ENCODE measurements at places on chromosomes 16 and 17.

DNA sequence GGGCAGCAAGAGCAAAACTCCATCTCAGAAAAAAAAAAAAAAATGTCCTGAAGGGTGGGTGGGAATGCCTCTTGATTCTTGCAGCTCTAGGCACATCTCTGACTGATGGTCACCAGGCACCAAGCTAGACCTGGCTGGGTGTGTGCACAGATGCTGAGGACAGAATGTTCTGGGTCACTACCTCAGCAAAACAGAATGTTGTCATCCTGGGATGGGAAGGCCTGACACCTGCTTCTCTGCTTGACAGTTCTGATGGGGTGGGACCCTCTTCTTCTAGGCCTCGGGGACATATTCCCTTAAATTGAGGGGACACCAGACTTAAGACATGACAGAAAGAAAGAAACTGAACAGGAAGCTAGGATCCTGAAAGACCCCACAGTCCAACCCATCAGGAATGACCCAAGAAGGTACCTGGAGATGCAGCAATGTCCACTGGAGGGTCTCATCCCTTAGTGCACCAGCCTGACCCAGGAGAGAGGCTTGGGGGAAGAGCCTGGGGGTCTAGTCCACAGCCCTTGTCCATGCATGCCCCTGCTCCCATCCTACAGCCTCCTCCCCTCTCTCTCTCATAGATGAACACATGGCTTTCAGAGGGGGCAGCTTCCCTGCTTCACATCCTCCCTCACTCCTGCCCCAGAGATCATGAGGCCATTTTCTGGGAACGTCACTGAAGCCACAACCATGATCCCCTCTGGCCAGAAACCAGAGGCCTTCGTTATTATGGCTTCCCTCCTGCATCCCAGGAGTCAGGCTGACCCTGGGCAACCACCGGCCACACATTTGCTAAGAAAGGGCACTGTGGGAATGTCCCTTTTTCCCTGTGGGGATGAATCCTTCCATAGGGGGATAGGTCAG is 3.8 kb upstream of the STAT5B start:
- no peak for DNase-seq

DNA sequence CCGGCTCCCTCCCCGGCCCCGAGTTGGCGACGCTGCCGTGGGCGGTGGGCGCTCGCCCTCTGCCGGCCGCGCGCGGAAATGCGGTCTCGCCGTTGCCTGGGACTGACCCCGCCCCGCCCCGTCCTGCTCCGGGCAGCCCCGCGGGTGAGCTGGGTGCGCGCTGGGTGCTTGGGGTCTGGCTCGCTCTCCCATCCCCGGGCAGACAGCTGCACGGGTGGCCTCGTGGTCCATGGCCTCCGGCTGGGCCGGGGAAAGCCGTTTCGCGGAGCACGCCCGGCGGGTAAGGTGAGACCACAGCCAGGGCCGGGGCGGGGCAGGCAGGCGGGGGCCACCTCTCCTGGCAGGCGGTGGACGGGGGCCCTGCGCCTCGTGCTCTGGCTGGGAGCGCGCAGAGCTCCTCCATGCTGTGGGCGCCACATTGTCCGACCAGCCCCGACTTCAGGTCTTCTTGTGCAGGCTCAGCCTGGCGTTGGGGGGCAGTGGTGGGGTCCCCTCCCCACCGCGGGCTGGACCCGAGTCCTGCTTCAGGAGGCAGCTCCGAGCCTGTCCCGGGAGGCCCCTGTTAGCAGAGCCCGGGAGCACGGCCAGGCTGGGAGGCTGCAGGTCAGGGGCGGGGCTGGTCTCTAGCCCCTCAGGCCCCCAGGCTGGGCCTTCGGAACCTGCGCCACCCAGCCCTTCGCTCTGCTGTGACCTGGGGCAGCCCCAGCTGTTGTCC is 7.0 kb upstream of the C1QTNF8 start:
- peak; percentile 2 for DNase-seq

- no peak for DNase-seq
Measured at GRCh38 chr16:22035153-22035552, 27.2 kb downstream of the MOSMO start.

DNA sequence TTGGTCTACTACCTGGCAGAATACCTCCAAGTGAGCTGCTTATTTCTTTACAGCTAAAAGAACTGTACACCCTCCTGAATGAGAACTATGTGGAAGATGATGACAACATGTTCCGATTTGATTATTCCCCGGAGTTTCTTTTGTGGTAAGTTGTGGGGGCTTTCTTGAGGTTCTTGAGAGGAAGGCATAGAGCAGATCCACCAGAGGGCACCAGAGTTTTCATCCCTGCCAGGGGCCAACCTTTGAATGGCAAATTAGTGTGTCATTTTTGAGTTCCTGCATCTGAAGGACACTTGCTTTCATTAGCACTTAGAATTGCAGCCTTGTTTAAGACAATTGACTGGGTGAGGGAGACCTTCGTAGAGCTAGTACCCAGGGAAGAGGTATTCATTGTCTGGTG is 35.0 kb downstream of the NMT1 start:
- no peak for DNase-seq

DNA sequence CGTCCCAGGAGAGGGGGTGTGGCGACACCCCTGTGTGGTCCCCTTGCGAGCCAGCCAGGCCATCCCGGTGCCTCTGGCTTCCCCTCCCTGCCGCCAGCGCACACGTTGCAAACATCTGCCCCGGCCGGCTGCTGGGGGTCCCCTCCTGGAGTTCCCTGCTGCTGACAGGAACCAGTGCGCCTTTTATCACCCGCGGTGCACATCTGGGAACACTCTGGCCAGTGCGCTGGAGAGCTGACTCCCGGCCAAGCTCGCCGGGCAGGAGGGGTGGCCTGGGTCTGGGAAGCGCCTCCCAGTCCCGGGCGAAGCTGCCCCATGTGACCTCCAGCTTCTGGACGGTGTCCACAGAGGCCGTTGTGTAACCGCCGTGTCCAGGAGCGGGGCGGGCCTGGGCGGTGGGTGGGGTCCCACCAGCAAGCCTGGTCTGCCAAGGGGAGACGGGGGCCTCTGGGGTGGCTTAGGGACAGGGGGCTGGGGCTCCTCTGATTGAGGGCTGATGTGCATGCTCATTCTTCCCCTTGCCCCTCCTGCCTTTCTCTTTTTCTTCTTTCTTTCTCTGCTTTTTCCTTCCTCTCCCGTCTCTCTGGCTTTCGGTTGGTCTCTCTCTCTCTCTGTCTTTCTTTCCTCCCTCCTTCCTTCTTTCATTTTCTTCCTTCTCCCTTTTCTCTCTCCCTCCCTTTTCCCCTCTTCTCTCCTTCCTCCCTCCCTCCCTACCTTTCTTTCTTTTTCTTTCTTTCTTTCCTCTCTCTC is 25.2 kb upstream of the CIBAR2 start:
- DNase-seq = no peak

- no peak for DNase-seq
Measured at GRCh38 chr17:31085563-31085962, 9.2 kb upstream of the NF1 start.

DNA sequence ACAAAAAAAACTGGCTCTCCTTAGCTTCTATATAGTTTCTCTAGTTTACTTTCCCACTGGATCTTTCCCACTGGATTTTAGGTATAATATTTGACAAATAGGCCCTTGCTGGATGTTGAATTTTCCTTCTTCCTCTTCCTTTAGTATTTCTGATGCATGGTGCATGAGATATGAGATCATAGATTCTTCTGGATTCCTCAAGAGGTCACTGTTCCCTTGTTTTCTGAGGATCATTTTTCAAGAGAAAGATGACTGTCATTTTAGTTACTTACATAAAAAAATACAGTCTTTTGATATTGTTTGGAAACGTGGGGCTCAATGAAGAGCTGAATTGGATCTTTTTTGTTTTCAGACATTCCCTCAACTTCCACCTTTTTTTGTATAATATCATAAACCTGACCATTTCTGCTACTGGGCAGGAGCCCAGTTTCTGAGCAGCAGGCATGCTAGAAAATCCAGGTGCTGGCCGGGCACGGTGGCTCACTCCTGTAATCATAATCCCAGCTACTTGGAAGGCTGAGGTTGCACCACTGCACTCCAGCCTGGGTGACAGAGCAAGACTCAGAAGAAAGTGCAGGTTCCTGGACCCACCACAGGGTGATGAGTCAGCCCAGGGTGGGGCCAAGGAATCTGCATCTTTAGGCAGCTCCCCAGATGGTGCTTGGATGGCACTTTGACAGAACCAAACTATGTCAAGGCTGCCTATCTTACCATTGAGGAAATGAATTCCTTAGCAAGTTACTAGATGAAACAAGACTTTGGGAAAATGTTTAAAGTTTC is 70.3 kb downstream of the SDR42E1 start:
- no peak for DNase-seq

- no peak for DNase-seq
Measured at GRCh38 chr17:81314398-81315081, 19.4 kb upstream of the SLC38A10 start.

- DNase-seq = peak; percentile 67
Measured at GRCh38 chr16:12067714-12068401, 91.3 kb downstream of the SNX29 start.

DNA sequence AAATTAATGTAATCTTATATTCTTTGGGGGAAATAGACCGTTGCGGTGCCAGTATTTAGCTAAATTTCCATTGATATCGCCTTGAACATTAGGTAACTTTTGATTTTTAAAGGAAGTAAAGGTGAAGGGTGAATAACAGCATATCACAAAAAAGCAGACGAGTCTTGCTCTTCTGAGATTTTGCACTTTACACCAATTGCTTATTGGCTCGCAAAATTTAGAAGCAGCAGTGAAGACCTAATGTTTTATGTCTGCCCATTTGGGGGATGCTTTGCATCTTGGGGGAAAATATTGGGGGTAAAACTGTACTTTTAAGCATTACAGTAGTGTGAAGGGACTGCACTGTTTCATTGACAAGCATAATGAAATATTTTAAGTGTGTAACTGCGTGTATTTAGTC is 934 bp downstream of the MAP2K6 start:
- no peak for DNase-seq

GRCh38 chr17:40714473-40714872 is 10.9 kb upstream of the KRT24 start:
- DNase-seq = no peak

DNA sequence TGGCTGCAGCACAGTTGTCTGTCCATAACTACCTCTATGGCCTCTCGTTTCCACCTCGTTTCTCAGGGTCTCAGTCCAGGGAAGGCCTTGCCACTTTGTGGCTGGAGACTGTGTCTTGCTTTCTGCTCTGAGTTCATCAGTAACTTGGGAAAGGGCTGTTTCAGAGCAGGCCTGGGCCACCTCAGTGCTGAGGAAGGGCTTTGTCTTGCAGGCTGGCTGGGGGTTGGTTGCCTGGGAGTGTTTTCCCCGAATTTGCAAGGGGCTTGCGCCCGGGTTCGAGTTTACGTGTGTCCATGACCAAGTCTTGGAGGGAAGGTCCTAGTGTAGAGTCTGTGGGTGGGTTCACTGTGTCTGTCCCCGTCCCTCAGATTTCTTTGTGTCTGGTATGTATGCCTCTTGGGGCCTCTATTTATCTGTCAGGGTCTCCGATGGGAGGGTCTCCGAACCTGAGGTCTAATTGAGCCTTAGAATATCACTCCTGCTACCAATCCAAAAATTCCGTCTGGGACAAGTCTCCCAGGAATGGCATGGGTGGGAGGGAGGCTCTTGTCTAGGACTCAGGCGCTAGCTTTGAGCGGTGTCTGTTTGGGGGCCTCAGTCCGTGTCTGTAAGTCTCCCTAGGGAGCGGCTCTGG is 594 bp upstream of the TGFB1I1 start:
- DNase-seq = no peak

DNA sequence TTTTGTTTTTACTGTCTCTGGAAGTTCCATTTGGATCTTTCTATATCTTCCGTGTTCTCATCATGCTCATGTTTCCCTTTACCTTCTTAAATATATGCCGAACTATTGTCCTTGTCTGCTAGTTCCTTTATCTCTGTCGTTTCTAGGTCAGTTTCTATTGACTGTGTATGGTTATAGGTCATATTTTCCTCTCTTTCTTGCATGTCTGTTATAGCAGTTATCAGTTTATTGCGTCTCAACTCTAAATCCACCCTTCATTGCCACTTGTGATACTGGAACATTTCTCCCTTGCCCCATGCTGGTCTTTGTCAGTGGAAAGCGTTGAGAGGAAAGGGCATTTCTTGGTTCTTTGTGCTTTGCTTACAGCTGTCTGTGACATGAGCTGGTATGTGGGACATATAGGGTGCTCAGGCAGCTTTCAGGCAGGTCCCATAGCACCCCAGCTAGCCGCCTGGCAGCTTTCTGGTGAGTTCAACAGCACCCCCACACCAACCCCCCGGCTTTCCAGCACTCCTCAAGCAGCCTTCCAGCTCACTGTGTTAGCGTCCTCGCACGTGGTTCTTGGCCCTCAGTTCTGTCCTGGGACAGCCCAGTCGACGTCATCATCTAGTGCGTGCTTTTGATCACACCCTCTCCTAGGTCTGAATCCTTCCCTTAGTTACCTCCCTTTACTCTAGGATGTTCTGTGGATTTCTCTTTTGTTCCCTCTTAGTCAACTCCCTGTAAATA is 15.4 kb upstream of the DNASE1 start:
- no peak for DNase-seq

- no peak for DNase-seq
Measured at GRCh38 chr17:48054238-48055185, 6.4 kb downstream of the NFE2L1 start.

DNA sequence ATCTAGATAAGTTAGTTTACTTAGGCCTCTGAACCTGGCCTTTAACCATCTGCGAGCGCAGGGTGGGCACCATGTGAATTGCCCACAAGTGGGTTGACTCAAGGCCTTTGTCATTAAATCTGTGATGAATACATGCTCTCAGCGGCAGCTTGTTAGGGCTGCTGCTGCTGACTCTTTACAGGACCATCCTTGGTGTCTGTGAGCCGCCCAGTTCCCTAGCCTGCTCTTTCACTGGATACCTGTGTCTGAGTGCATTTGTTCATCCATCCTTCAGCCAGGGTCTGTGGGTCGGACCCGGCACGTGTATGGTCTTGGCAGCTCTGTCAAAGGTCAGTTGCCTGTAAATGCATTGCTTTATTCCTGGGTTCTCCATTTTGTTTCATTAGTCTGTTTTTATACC is 321.3 kb downstream of the CNTNAP4 start:
- DNase-seq = no peak

GRCh38 chr16:79833559-79833958 is 233.0 kb upstream of the MAF start:
- DNase-seq = no peak

DNA sequence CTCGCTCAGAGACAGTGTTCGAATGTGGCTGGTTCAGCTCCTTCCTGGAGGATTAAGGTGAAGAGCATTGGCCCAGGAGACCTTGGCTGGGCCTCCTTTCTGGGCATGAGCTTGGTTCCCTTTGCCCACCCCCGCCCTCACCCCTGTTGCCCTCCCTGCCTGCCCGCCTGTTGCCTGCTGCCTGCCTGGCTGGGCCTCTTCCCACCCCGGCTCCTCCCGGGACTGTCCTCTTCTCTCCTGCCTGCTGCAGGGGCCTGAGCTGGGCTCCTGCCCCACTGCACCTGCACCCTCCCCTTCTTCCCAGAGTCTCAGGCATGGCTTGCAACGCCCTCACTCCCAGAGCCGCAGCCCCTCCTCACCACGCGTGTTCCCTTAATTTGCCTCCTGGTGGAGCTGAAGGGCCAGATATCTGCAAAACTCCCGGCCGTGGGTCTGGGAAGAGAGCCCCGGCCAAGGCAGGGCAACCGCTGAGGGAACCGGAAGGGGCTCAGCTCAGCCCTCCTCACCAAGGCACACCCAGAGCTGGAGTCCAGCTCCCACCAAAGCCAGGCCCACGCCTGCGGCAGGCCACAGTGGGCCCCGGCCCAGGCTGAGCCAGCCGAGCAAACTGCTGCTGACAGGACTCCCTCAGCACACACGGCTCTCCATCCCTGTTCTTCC is 31.2 kb downstream of the MNT start:
- no peak for DNase-seq

All from GDM1 (cell line).